ENCODE measurements at places on chromosomes 1 and 21. TPM values are rescaled to one million over a fixed set of nuclear protein-coding genes. Genes with fewer than 3 reads are reported as not detected.

FCAMR gene
- not detected for total RNA-seq

KCNJ10 gene
- total RNA-seq = 2.2 TPM

SLAMF6 gene
- total RNA-seq = not detected

NUCKS1 gene
- 461 TPM for total RNA-seq

WDR64 gene
- not detected for total RNA-seq

GRCh38 chr1:24921938-24922662 is 8.0 kb downstream of the RUNX3 start:
- DNase-seq = no peak

- DNase-seq = no peak
Observed at GRCh38 chr1:42165511-42166210, 1.1 kb upstream of the GUCA2A start.

LCE1E gene
- total RNA-seq = not detected

DNA sequence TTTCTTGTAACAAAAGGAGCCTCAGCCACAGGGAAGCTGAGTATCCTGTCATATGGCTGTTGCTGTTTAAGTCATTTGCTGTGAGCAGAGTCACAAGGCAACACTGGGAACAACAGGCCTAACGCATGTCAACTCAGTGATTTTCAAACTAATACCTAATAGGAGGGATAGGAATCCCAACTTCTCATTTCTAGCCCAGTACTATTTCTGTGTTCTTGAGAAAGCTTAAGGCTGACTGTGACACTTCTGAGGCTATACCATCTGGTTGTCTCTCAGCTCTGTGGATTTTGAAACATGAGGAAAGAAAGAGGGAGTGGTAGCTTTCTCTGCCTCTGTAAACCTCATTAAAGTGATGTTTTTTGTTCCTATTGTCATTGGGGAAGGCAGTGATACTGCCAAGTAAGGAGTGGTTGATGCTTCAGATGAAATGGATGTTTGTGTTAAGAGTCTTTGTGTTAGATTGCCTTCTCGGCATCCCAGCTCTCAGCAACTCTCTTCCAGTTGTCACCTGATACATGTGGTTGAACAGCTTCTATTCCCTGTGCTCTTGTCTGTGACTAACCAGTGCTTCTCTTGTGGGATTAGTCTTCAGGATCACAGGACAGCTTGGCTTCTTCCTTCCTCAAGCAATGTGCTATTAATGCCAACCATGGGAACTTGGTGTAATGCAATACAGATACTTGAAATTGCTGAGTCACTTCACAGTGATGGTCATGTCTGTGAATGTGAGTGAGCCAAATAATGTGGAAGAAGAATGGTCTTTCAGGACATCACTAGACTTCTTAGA is 166.8 kb upstream of the IVNS1ABP start:
- DNase-seq = no peak

DNA sequence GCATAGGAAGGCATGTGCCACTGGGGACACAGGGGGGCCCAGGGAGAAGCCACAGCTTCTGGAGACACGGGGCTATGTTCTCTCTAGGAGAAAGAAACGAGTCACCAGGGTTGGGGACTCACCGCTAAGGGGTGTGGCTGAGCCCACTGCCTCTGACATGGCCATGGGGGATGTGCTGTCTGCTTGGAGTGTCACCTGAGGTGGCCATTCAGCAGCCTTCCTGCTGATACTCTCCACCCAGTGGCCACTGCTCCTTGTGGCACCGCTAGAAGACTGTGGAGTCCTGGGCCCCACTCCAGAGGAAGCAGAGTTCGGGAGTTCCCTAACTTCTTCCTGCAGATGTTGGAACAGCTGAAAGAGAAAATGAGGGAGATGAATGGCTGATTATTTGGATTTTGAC is 91.2 kb upstream of the SLC45A1 start:
- no peak for DNase-seq

DNA sequence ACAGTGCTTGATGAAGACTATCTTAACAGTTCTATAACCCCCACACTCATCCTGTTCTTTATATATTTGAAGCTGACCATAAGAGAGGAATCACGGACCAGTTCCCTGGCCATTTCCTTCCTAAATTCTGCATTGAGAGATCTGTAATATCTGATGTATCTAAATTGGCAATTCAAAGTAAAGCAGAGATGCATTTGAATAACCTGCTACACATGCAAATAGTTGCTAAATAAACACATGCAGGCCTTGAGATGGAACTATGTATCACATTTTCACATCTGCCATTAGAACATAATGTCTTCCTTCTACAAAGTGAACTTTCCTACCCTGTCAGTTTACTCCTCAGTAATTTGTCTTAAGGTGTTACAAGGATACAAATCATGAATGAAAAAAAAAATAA is 20.4 kb upstream of the PGBD2 start:
- no peak for DNase-seq

DNA sequence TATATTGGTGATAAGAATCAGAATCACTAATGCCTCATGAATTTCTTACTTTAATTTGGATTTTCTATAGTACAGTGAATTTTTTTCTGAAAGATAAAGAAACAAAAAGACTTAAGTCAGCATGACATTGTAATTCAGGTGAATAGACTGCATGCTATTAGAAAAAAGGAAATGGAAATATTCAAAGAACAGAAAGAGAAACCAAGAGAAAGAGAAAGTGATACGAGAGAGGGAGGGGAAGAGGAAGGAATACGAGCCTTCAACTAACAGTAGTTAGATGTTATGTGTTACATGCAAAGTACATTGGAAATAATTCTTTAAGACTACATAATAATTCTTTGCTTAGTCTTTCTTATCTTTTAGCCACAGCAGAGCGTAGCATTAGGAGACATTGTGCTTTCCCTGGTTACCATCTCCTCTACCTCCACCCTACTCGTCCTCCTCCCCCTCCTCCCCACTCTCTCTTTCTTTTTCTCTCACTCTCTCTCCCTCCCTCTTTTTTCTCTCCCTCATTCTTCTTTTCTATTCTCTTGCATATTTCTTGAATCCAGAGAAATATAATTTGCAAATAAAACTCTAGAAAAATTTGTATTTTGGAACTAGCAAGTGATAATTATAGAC is 46.4 kb upstream of the ADGRL4 start:
- DNase-seq = no peak

GRCh38 chr1:31571340-31572295 is 4.7 kb upstream of the TINAGL1 start:
- DNase-seq = peak; percentile 32

DNA sequence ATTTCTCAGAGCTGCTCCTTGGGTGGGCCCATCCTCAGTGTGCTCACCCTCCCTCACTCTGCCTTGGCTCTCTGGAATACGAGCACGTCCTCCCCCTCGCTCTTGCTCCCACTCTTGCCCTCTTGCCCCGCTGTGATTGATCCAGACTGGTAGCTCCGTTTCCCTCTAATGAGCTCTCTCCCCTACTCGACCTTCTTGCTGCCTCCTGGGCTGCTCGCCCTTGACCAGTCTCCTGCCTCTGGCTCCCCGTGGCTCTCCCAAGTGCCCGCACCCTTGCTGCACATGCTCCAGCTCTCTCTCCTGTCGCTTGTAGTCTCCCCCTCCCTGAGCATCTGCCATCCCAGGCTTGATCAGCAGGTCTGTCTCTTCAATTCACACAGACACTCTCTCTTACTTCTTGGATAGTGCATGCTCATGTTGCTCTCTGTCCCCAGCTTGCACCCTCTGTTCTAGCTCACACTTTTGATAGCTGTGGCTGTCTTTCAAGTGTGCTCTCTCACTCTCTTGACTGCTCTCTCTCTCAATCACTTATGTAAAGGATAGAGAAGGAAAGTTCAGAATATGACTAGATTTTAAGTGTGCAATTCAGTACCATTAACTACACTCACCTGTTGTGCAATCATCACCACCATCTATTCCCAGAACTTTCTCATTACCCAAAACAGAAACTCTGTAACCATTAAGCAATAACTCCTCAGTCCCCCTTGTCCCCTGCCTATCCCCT is 51.1 kb downstream of the PHC2 start:
- DNase-seq = no peak

DNA sequence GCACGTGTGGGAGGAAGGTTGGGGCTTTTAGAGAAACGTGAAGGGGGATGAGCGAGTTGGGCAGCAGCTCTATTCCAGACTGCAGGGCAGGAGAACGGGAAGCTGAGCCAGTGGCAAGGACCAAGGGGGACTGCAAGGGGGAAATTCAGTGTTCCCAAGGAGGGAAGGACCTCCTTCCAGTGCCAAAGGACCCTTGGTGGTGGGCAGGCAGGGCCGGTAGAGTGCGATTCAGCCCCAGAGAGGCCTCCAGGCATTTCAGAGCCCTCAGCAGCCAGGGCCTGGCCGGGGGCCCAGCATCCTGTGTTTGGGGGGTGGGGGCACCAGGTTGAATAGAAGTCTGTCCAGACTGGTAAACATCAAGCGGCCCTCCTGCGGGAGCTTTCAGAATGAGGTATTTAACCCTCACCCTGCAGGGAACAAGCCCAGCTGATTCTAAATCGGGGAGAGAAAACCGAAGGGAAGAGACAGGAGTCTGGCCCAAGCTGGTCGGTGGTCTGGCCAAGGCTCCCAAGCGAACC is 2.3 kb downstream of the COL9A2 start:
- no peak for DNase-seq

Data from H1 (cell line).